ENCODE measurements at places on chromosomes 7 and 10.

DNA sequence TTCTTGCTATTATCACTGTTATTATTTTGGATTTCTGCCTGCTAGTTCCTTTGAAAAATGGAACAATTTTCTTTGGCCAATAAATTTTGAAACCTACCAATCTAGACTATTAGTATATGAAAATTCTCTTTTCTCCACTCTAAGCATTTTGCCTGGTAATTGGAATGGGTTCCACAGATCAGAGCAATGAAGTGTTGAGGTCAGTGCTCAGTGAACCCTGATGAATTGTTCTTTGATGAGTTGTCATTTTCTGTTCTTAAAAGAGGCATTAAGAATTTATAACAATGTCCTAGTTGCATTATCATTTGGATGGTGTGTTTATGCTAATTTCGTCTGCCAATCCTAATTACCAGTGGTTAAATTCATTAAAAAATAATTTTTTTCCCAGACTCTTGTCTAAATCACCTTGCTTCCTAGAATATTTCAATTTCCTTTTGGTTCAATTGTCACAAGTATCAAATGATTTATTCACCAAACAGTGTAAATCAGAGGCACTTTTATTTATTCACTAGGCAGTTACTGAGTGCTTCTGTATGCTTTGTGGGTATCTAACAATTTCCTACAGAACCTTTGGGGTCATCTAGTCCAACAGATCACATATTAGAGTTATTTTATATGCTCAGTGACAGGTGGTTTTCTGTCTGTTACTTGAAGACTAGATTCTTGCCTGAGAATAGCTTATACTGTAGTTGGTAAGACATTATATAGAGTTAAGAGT, 239.0 kb downstream of the DNAJB9 start:
- DNase-seq = no peak

DNA sequence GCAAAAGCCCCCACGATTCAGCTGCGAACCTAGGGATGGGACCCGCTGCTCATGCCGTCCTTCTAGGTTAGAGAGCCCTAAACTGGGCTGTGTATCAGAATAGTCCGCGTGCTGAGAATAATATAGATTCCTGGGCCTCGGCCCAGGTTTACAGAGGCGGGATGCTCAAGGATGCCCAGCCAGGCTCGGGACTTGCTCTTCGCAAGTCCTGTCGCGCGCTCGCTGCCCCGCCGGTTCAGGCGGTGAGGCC, 266 bp upstream of the STMP1 start:
- no peak for DNase-seq

DNA sequence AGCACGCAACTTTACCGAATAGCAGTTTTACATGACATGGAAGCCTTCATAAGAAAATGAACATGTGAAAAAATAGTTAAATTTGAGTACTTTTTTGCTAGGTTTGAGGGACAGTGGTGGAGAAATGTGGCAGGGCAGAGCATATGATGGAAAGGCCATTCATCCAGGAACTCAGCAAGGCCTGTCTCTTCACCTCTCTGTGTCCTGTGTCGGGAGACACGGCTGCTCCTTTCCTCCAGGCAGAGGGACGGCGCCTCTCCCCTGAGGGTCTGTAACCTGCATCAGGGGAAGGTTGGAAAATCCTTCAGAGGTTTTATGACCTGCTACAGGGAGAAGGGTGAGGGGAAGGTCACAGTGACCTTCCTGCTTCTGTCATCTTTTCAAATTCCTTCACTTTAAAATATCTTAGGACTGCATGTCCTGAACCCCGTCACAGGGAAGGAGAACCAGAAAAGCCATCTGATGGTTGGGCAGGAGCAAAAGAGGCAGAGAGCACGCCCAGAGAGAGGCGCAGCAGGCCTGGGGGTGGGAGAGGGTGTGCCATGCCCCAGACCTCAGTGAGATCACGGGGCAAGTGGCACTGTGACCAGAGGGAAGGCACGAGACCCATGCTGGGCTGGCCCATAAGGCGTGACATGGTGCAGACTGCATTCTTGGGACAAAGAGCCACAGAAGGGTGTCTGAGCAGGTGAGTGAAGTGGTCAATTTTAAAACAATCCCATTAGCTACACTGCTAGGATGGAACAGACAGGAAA, 44.0 kb downstream of the GSDME start:
- no peak for DNase-seq

- no peak for DNase-seq
Observed at GRCh38 chr10:72356987-72357386, 2.3 kb upstream of the DNAJB12 start.

DNA sequence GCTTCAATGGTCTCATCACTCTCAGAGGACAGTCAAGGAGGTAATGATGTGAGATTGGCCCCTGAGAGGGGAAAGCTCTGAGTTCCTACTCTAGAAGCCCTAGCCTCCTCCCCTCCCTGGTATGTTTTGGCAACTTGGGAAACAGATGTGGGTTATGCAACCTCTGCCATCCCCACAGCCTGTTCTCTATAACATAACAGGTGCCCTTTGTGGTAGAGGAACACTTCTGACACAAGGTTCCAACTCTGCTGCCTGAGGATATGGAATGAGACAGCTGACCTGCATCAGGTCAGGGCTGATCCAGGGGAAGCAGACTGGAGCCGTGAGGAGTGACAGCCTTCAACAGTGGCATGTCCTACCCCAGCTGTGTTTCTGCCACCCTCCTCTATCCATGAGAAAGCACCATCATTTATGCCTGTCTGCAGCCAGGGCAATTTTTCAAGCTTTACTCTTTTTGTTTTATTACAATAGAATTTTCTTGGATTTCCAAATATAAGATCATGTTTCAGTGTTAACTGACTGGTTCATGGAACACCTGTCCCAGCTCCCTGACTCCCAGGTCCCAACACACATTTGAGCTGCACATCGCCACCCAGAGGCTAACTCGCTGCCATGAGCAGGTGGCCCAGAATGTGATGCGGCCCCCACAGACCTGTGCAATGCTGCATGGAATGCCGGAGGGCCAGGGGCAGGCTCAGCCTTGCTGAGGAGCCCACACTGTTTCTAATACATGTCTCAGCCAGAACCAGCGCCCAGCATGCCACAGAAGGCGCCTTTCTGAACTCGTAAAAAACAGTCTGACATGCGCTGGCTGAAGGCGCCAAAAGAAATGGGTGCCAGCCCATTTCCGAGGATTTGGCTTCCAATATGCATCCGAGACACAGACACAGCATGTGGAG, 124.8 kb upstream of the CHST15 start:
- DNase-seq = no peak

GRCh38 chr10:132537684-132538001, at the start of gene INPP5A:
Gene INPP5A, plus strand, starts transcription at chr10:132537787. Its CDS starts 310 bp downstream, at chr10:132538097.
- DNase-seq = no peak

- DNase-seq = no peak
Observed at GRCh38 chr7:112182749-112183148, 23.4 kb downstream of the DOCK4 start.

DNA sequence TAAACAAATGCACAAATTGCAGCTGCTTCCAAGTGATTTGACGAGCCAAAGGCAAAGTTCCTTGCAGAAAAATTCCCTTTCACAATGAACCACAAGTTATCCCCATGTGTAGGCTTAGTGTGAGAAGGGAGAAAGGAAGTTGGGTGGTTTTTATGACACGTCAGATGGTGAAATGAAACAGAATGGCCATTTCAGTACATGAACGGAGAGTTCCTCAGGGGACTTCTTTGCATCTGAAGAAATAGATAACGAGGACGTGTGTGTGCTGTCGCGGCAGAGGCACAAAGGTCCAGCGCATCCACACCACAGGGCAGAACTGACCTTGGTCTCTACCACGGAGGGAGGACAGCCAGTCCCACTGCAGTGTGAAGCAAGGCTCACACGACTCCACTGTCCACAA, 135.9 kb downstream of the PAXIP1 start:
- no peak for DNase-seq

DNA sequence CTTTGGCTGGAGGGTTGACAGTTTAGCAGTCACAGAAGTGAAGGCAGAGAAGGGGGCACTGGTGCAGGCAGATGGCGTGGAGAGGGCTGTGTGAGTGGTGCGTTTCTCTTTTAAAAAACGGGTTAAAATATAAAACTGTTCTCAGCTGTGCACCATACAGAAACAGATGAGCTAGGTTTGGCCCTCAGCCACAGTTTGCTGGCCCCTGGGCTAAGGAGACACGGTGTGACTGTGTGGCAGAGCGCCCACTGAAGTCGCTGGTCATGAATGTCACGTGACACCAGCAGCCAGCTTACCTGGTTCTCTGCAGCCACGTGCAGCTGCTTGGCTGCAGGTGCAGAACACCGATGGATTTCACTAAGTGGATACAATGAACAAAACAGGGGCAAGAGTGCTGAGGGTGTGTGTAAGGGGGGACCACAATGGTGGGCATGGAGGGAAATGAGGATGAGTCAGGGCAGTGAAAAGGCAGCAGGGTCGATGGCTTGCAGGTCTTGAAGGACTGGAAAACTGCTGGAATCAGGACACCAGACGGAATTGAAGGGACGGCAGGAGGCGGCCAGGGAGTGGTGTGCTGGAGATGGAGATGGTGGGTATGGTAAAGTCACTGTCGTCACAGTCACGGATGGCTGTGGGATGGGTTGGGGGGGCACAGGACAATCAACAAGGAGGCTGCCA, 7.4 kb downstream of the ZNF746 start:
- DNase-seq = no peak

GRCh38 chr7:25116621-25117020, 8.4 kb downstream of the CYCS start:
- peak; percentile 12 for DNase-seq

GRCh38 chr7:51306761-51307160, 9.8 kb downstream of the COBL start:
- DNase-seq = no peak

GRCh38 chr7:101884671-101885596, 67.5 kb downstream of the CUX1 start:
- no peak for DNase-seq

DNA sequence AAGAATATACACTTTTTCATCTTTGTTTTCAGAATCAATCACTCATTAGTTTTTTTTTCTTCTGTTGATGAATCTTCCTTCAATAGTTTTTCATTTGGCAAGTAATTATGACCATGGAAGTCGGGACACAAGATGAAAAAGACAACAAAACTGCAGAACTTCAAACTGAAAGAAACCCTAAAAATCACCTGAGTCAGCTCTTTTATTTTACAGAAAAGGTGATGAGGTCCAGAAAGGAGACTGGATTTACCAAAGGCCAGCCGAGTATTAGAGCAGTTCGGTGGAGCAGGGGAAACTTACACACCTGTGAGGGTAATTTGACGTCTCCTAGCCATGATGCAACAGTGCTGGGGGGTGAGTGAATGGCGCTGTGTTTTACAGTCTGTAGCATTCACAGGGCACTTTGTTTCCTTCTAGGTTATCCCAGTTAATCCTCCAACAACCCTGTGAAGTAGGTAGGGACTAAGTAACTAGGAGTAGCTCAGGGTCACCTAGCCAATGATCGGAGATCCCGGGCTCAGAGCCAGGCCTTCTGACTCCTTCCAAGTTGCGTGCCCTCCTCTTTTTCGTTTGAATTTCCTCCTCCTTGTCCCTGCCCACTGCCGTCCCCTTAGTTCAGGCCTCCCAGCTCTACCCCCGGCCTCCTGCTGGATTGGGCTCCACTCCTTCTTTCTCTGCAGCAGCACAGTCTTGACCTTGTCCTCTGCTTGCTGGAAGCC, 14.0 kb downstream of the RBM20 start:
- DNase-seq = no peak

DNA sequence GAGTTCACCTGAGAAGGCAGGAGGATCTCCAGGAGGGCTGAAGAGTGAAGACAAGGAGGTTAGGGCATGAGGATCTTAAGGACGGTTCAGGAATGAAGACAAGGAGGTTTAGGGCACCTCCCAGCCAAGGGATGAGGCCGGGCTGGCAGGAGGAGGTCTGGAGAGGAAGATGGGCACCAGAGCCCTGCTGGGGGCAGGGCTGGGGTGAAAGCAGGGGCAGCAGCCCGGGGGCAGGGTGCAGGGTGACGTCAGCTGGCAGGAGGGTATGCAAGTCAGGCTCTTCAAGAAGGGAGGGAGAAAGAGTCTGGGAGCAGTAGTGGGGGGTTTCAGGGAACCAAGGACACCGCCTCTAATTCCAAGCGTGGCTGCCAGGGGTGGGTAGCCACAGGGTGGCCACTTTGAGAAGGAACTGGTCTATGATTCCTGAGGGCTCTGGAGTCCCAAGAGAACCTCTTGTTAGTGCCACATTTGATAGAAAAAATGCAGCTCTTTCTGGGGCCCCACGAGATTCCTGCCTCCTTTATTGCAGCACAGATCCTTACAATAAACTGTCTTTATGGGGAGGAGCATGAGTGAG, 101.6 kb downstream of the C10orf90 start:
- no peak for DNase-seq

- DNase-seq = peak; percentile 96
Observed at GRCh38 chr7:92695308-92696261, 105.4 kb upstream of the FAM133B start.

DNA sequence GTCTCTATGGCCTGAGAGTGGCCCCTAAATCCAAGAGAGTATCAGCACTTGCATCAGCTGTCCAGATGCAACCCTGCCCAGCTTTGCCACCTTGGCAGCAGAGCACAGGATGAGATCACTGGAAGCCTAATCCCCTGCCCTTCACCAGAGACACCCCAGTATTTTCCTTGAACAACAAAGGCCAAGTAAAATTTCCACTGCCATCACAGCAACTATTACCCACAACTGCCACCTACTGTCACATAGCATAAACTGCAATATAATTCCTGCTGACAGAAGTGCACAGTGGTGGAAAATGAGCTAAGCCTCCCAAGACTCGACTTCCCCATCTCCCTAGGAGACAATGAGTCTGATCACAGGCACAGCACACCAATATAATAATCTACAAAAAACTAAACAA, 462.8 kb upstream of the ZWINT start:
- DNase-seq = no peak

GRCh38 chr7:9507290-9507689, 1073.9 kb downstream of the NXPH1 start:
- peak; percentile 2 for DNase-seq

DNA sequence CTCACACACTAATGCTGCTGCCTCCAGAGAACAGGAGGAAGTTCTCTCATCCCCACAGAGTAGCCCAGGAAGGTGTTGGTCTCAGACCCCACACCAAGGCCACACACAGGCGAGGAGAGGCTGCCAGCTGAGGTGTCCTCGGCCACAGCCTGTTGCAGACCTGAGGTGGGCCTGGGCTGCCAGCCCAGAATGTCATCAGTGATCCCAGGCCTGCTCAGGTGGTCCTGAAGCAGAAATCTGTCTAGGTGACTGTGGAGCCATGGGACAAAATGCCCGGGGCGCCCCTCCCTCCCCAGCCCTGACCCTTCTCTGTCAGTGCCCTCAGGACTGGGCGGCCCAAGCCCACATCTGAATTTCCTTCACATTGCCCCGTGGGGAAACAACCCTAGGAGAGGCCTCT, 43.5 kb upstream of the LRRC4 start:
- no peak for DNase-seq
